ENCODE measurements at places on chromosomes 6 and 20.

- no peak for DNase-seq
These were observed 133.9 kb upstream of the NEDD9 start for GRCh38 chr6:11366183-11366933.

DNA sequence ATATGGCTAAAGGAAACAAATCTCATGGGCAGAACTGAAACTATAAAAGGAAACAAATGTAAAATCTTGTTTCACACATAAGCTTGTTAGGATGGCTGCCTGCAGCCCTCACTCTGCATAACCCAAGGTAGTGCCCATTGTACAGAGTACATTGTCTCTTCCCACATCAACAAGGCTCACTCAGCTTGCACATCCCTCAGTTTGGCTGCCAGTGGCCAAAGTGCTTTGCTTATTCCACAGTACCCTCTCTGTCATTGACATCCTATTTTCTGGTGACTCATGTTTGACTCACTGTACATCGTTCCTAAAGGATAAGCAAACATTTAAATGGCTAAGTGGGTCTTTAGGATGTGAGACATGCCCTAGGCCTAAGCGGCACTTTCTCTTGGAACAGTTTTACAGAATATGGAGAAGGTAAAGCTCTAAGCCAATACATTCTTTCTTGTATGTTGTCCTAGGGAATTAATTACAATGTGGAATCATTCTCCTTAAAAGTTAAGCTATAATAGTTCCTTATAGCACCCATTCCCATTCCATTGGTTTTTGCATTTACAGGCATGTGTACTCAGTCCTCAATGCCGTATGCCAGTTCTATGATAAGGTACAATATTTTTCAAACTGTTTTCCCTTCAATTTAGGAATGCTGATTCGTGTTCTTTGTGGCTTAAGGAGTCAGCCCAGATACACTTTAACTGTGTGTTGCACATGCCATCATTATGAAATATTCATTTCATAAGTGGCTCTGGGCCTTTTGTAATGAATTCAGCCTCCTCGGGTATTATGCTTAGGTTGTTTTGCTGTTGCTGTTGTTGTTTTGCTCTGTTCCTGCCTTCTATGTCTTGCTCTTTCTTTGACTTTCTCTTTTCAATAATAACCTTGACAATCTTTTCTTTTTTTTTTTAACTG, 5.5 kb downstream of the ANKEF1 start:
- DNase-seq, result no peak

GRCh38 chr6:25312703-25313102, 33.5 kb downstream of the CARMIL1 start:
- no peak for DNase-seq

- DNase-seq, result no peak
These were observed 11.1 kb downstream of the MAP1LC3A start for GRCh38 chr20:34569598-34569997.

GRCh38 chr6:4610256-4610655, 165.9 kb upstream of the CDYL start:
- no peak for DNase-seq

DNA sequence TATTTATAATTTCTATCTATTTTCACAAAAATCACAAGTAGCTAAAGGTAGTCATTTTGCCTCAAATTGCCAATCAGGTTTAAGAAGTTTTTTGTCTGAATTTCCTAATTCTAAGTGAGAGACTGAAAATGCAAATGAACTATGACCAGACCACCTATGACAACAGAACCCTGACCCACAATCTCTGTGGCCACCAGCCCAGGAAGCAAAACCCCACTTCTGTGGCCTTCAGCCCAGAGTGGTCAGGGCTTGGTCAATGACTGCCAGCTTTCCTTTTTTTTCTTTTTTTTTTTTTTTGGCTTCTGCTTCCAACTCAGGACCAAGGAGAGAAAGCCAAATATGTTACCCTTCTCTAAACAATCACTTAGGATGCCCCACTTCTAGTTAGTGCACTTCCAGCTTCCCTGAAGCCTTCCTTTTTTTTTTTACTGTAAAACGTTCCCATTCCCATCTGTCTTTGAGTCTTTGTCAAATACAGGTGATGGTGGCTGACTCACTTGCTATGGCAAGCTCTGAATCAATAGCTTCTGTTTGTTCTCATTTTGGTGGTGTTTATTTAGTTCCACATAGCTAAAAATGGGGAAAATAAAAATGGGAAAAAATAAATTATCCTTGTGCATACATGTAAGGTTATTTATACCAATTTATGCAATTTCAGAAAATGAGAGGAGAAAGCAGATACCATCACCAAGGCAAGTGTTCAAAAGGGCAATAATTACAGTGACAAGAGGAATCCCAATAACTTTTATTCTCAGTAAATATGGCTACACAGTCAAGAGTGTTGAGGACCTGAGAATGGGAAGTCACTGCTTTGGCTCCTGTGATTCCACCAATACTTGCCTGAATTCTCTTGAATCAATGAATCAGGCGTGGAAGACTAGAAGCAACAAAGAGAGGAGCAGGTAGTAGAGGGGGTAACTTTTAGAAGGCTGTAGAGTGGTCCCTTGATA, 170.3 kb upstream of the PDE7B start:
- no peak for DNase-seq

DNA sequence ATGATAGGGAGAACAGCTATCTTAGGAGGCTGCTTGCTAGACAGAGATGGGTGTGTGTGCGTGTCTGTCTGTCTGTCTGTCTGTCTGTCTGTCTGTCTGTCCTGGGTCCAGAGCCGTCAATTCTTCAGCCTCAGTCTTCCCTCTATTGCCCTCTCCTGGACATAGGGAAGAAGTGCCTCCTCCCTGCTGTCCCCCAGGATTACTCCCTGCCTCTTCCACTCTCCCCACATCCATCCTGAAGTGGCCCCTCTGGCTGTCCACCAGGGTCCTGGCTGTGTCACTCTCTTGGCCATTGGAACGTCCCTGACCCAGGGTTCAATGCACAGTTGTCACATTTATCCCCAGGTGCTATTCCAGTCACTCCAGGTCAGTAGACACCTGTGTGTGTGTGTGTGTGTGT, 10.2 kb downstream of the TREML2 start:
- no peak for DNase-seq
